ELR (cell line): ENCODE measurements at places on chromosomes 2 and 18.

- peak; percentile 70 for DNase-seq
These were observed 13.8 kb upstream of the KCNF1 start for GRCh38 chr2:10897956-10898355.

GRCh38 chr2:171084128-171084527 is 76.6 kb downstream of the TLK1 start:
- no peak for DNase-seq

DNA sequence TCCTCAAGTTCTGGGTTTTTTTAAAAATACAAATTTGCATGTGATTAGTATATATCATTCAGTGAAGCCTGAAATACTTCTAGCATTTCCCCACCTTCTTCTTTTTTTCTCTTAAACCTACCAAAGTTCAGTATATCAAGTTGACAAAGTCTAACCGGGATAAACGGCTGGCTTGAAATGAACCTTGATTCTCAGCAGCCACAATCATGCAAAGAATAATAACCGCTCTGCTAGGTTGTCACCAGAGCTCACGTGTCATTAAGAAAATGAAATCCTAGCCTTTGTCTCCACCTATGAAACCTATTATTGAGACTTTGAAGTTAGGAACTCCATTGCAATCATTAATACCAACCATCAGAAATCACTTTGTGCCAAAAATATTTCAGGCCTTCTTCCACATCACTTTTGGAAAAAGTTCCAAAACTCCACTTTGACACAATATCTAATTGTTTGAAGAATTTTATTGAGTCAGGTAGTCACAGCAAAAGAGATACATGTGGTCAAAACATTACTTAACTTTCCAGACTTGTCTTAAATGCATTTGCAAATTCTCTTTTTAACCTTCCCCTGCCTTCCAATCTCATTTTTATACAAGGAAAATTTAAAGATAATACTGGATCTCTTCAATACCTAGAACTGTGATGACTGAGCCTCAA is 285.6 kb upstream of the ACVR2A start:
- no peak for DNase-seq

- DNase-seq = no peak
These were observed 24.6 kb upstream of the DYSF start for GRCh38 chr2:71428472-71429383.

DNA sequence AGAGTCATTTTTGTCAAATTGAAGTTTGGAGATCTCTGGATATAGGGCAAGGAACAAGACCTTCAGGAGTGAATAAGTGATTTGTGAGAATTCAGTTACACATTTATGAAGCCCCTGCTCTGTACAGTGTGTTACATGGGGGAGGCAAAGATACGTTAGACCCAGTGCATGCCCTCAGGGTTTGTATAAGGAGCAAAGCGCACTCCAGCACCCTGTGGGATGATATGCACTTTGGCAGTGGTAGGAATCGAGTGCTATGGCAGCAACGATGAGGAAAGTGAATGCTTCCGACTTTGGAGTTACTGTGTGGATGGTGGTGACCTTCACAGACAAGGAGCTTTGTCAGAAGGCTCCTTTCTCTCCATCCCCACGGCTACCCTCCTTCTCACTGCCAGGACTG is 74.3 kb upstream of the ALPP start:
- no peak for DNase-seq

- DNase-seq = no peak
These were observed 5.6 kb downstream of the KLF7 start for GRCh38 chr2:207160115-207160514.

- peak; percentile 17 for DNase-seq
These were observed 133.9 kb downstream of the ARHGAP15 start for GRCh38 chr2:143263066-143263625.

DNA sequence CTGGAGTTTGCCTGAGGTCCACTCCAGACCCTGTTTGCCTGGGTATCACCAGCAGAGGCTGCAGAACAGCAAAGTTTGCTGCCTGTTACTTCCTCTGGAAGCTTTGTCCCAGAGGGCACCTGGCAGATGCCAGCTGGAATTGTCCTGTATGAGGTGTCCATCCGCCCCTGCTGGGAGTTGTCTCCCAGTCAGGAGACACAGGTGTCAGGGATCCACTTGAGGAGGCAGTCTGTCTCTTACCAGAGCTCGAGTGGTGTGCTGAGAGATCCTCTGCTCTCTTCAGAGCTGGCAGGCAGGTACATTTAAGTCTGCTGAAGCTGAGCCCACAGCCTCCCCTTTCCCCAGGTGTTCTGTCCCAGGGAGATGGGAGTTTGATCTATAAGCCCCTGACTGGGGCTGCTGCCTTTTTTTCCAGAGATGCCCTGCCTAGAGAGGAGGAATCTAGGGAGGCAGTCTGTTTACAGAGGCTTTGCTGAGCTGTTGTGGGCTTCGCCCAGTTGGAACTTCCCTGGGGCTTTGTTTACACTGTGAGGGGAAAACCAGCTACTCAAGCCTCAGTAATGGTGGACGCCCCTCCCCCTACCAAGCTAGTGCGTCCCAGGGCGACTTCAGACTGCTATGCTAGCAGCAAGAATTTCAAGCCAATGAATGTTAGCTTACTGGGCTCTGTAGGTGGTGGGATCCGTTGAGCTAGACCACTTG is 34.7 kb downstream of the TFPI start:
- DNase-seq = no peak

GRCh38 chr2:234003972-234004617 is 46.4 kb upstream of the SPP2 start:
- peak; percentile 96 for DNase-seq

DNA sequence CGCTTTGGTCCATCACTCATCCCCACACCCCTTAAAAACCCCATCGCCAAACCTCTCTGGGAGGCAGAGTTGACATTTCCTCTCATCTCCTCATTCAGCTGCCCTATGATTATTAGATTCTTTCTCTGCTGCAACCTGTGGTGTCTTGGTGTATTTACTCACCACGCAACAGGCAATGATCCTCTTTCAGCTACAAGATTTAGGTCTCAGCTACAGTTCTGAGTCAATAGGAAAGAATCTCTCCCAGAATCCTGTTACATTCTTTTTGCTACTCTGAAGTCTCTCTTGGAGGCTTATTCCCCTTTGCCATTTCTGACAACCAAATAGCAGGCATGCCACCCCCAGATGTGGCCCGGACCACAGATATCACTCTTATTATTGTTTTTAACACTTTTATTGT is 468.3 kb upstream of the GYPC start:
- DNase-seq = no peak

DNA sequence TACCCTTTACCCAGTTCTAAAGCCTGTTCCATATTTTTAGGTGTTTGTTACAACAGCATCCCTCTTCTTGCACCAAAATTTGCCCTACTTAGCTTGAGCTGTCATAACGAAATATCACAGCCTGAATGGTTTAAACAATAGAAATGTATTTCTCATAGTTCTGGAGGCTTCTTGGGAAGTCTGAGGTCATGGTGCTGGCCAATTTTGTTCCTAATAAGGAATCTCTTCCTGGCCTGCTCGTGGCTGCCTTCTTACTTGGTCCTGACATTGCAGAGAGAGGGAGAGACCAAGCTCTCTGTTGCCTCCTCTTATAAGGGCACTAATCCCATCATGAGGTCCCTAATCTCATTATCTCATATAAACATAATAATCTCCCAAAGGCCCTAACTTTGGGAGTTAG is 267.8 kb downstream of the PID1 start:
- no peak for DNase-seq

- DNase-seq = peak; percentile 80
These were observed 35.8 kb downstream of the SH3RF3 start for GRCh38 chr2:109164739-109165221.

DNA sequence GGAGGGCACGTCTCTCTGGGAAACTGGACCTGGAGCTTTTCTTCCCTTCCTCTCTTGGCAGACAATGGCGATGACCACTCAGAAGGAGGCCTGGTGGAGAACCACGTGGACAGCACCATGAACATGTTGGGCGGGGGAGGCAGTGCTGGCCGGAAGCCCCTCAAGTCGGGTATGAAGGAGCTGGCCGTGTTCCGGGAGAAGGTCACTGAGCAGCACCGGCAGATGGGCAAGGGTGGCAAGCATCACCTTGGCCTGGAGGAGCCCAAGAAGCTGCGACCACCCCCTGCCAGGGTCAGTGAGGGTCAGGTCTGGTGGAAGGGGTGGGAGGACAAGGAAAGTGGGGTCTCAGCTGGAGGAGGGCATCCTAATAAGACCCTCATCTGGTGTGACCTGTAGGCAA is 27.3 kb downstream of the IGFBP2 start:
- DNase-seq = no peak
